ENCODE measurements at places on chromosomes 7 and 10. TPM values are rescaled to one million over a fixed set of nuclear protein-coding genes. Genes with fewer than 3 reads are reported as not detected.

DNA sequence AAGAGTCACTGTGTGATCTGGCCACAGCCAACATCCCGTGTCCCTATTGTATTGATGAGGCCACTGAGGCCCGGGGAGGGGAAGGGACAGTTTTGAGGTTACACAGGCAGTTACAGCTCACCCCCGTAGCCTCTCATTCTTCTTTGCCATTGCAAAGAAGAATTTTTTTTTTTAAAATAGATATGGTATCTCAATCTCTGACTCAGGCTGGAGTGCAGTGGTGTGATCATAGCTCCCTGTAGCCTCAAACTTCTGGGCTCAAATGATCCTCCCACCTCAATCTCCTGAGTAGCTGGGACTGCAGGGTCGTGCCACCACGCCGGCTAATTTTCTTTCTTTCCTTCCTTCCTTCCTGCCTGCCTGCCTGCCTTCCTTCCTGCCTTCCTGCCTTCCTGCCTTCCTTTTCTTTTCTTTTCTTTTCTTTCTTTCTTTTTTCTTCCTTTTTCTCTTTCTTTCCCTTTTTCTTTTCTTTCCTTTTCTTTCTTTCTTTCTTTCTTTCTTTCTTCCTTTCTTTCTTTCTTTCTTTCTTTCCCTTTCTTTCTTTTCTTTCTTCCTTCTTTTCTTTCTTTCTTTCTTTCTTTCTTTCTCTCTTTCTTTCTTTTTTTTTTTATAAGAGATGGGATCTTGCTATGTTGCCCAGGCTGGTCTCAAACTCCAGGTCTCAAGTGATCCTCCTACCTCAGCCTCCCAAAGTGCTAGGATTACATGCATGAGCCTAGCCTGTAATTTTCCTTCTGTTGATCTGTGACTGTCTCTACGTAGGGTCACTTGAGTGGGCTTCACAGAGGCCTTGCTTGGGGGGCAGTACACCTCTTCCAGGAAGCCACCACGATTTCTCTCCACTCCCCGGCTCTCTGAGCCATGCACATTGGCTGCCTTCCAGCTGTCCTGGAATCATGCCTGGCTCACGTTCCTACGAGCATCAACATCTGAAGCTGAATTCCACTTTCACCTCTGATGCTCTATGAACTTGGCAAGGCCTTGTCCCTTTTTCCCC lies 31.3 kb downstream of the TMEM270 start:
- DNase-seq: no peak
- no peak overlapping the region for H3K27ac ChIP-seq
- no peaks in the 10 kb centered on the region for H3K27me3 ChIP-seq

DNA sequence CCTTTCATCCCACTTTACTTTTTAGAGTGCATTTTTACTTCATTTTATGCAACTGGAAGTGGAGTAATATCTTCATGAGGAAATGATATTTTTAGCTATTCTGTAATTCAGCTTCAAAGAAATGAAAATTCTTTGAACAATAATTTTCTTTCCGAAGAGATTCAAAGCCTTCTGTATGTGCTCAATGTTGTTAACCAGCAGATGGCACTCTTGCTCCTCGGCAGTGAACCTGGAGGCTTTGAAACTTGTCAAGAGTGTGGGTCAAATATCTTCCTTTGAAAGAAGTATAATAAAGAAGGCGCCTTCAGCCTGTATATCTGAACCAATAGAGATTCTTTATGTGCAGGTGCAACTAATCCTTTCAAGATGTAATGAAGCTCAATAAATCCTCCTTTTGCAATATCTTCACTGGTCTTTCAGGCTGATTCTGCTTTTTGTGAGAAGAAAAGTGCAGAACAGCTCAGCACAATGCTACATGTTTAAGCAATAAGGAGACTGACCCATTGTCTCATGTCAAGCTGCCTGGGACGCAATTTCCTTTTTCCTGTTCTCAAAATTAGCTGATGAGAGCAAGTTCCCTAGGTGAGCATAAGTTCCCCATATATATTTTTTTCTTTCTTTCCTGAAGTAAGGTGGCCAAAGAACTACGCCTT lies 258.4 kb downstream of the SEMA3A start:
- no peaks in the 10 kb centered on the region for H3K4me1 ChIP-seq
- H3K4me3 ChIP-seq: no peak overlapping the region
- no peak overlapping the region for H3K27ac ChIP-seq
- no peaks in the 10 kb centered on the region for H3K36me3 ChIP-seq

DNA sequence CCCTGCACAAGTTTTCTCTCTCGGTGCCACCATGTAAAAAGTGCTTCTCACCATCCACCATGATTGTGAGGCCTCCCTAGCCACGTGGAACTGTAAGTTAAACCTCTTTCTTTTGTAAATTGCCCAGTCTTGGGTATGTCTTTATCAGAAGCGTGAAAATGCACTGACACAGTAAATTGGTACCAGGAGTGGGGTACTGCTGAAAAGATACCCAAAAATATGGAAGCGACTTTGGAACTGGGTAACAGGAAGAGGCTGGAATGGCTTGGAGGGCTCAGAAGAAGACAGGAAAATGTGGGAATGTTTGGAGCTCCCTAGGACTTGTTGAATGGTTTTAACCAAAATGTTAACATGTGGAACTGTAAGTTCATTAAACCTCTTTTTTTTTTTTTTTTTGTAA lies 15.6 kb upstream of the SLC13A1 start:
- no peaks in the 10 kb centered on the region for H3K4me1 ChIP-seq
- DNase-seq: no peak
- H3K4me3 ChIP-seq: no peak overlapping the region
- H3K36me3 ChIP-seq: no peaks in the 10 kb centered on the region
- no peak overlapping the region for H3K27ac ChIP-seq

GRCh38 chr10:92483539-92483938 lies 90.4 kb downstream of the IDE start:
- no peaks in the 10 kb centered on the region for H3K4me1 ChIP-seq
- no peak for DNase-seq
- H3K27me3 ChIP-seq: no peaks in the 10 kb centered on the region
- peaks cover 52% of the 10 kb centered on the region for H3K36me3 ChIP-seq
- H3K27ac ChIP-seq: no peak overlapping the region
- H3K4me3 ChIP-seq: no peak overlapping the region

Gene PLAC9
- not detected for total RNA-seq

DNA sequence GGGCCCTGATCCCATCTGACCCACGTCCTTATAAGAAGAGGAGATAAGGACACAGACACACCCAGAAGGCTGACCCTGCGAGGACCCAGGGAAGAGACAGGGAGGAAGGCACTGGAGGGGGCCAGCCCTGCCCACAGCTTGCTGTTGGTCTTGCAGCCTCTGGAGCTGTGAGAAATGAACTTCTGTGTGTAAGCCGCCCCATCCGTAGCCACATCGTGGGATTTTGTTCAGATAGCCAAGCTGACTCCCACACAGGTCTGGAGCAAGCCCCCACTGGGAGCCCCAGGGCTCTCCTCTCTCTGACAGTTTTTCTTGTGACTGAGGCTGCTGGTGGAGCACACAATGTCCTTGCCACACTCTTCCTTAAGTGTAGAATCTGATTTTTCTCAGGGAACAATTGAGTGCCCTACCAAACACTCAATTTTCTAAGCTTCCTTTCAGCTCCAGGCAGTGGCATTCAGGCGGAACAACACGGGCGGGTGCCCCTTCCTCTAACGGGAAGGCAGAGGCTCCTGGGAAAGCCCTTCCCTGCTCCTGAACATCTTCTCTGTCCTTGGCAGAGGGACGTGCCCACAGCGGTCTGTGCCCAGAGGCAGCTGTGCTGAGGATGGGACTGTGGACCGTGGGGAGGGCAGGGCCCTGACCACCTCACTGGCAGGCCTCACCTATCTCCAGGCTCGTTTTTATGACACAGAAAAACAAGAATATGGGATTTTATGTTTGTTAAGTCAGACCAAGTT lies 160.6 kb upstream of the SHH start:
- no peaks in the 10 kb centered on the region for H3K27me3 ChIP-seq
- H3K4me3 ChIP-seq: no peak overlapping the region
- DNase-seq: no peak
- peaks cover 6% of the 10 kb centered on the region for H3K4me1 ChIP-seq
- H3K27ac ChIP-seq: no peak overlapping the region
- no peaks in the 10 kb centered on the region for H3K36me3 ChIP-seq

Gene APBB1IP
- total RNA-seq: 86.5 TPM

DNA sequence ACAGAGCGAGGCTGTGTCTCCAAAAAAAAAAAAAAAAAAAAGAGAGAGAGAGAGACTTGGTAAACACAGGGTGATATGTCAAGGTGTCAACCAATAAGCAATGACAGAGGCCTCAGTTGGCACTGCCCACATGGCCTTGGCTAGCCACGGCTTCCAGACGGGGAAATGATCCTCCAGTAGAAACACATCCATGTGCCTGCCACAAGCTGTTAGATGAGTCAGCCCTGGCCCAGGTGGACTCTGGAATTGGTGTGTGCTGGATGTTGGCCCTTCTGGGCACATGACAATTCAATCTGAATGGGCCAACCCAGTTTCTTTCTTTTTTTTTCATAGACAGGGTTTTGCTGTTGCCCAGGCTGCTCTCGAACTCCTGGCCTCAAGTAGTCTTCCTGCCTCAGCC lies 13.7 kb downstream of the RFC2 start:
- peaks cover 6% of the 10 kb centered on the region for H3K4me1 ChIP-seq
- H3K4me3 ChIP-seq: no peak overlapping the region
- no peak for DNase-seq

DNA sequence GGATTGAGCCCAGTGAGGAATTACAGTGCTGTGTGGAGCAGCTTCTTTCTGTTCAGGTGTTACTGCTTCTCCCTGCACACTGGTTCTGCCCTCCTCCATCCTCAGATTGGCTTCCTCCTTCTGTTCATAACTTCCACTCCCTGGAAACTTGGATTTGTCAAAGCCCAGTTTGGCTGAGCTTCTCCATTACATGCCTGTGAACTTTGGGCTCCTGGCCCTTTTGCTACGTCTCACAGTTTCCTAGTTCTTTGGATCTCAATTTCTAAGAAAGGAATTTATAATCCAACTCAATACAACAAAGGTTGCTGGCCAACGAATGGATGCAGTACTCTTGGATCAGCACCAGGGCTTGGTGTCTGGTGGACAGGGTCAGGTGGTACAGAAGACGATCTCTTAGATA lies 318.1 kb downstream of the RPS24 start:
- no peak overlapping the region for H3K27ac ChIP-seq
- no peaks in the 10 kb centered on the region for H3K4me1 ChIP-seq
- no peak overlapping the region for H3K4me3 ChIP-seq
- no peak for DNase-seq

Gene KLF14
- not detected for total RNA-seq

DNA sequence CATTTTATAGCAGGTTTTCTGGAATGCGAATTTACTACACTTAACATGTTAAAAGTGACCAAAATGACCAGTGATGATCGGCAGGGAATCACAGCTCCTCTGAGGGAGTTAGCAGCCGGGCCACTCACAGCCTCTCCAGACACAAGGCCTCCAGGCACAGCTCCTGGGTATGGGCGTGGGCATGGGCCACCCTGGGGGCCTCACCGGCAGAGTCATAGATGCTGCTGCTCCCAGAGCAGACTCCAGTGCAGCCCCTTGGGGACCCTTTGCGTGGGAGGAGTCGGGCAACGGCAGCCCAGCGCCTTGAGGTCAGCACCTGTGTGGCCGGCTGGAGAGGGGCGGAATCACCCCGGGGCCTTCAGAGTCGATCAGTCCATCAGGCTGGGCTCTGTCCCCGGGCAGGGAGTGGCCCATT lies 8.6 kb downstream of the KNDC1 start:
- H3K4me3 ChIP-seq: no peak overlapping the region
- no peaks in the 10 kb centered on the region for H3K4me1 ChIP-seq
- H3K36me3 ChIP-seq: no peaks in the 10 kb centered on the region
- no peak for DNase-seq
- peaks cover 41% of the 10 kb centered on the region for H3K27me3 ChIP-seq

- DNase-seq: no peak
- no peaks in the 10 kb centered on the region for H3K36me3 ChIP-seq
- H3K4me1 ChIP-seq: peaks cover 2% of the 10 kb centered on the region
- H3K27ac ChIP-seq: no peak overlapping the region
Observed at GRCh38 chr10:9294132-9294663, 1239.7 kb downstream of the GATA3 start.

DNA sequence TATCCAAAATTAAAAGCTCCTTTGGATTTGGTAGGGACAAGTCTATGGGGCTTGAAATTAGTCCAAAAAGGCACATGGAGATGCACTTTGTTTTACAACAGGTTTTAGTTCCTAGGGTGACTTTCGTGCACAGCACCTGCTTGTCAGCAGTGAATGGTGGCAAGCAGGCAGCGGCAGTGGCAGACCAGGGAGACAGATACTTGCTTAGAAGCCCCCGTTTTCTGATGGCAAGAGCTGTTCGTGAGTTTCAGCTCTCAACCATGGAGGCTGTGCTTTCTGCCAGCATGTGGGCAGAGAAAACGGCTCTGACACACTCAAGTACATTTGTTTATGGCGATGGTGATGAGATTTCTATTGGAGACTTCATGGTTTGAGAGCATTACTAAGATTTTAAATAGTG lies 61.7 kb upstream of the SHH start:
- H3K36me3 ChIP-seq: no peaks in the 10 kb centered on the region
- H3K4me1 ChIP-seq: no peaks in the 10 kb centered on the region
- H3K27ac ChIP-seq: no peak overlapping the region
- no peaks in the 10 kb centered on the region for H3K27me3 ChIP-seq
- no peak for DNase-seq

Gene PRSS37
- total RNA-seq: not detected

Gene UBE3C
- 56.1 TPM for total RNA-seq

DNA sequence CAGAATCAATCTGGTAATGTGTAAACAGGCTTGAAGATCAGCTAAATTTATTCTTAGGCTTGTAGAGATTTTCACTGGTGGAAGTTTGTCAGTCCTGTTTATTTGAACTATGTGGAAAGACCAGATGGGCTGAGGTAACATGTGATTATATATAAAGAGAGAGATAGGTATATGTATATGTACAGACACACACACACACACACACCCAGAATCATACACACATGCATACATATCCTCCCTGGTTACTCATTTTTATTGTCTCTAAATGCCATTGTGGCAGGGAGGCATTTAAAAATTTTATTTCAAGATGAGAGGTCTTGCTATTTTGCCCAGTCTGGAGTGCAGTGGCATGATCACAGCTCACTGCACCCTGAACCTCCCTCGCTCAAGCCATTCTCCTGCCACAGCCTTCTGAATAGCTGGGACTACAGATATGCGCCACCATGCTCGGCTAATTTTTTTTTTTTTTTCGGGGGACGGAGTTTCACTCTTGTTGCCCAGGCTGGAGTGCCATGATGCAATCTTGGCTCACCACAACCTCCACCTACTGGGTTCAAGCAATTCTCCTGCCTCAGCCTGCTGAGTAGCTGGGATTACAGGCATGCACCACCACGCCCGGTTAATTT lies 78.1 kb upstream of the CYTH3 start:
- no peak for DNase-seq
- H3K4me1 ChIP-seq: peaks cover 2% of the 10 kb centered on the region
- H3K27ac ChIP-seq: no peak overlapping the region

DNA sequence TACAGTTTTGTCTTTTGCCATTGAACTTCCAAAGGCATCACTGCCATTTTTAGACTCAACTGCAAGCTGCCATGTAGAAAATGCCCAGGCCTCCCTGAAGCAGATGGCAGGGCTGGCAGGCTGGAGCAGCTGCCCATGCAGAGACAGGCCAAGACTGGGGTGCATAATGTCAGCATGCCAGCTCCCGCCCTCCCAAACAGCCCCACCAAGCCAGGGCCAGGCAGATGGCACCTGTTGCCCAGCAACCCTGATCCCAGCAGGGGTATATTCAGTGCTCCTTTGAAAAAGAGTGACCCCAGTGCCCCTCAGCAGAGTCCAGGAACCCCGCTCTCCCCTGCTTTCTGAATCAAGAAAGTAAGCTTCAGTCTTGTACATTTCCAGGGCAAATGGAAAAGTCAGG lies 32.6 kb downstream of the VSTM4 start:
- no peaks in the 10 kb centered on the region for H3K4me1 ChIP-seq
- no peak for DNase-seq
- H3K27ac ChIP-seq: no peak overlapping the region
- H3K36me3 ChIP-seq: no peaks in the 10 kb centered on the region
- no peak overlapping the region for H3K4me3 ChIP-seq
- no peaks in the 10 kb centered on the region for H3K27me3 ChIP-seq
